ENCODE measurements at places on chromosomes 3 and 15.

DNA sequence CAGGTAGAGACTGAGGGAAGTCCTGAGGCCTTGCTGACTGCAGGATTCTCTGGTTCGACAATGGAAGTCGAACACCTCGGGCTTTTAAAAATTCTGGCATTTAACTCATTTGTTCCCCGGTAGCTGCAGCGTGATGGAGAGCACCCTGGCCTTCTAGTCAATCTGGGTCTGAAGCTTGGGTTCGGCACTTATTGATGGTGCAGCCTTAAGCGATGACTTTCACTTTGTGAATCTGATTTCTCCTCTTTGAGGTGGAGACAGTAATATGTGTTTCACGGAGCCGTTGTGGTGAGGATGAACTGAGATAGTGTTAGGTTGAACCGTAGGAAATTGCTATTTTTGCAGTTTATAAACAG is 621 bp upstream of the PARP6 start:
- no peak for DNase-seq

DNA sequence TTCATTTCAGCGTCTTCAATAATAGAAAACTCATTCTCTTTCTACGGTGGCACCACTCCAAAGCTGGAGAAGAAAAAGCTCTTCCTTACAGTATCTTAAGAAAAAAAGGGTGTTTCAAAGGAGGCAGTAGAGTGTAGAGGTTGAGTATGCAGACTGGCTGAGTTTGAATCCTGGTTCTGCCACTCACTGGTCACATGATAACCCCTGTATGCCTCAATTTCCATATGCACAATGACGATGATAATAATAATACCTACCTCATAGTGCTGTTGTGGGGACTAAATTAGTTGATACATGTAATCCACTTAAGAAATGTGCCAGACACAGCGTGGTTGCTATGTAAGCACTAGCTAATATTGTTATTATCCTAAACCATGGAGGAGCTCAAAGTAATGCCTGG is 4.5 kb downstream of the ANP32A start:
- no peak for DNase-seq

DNA sequence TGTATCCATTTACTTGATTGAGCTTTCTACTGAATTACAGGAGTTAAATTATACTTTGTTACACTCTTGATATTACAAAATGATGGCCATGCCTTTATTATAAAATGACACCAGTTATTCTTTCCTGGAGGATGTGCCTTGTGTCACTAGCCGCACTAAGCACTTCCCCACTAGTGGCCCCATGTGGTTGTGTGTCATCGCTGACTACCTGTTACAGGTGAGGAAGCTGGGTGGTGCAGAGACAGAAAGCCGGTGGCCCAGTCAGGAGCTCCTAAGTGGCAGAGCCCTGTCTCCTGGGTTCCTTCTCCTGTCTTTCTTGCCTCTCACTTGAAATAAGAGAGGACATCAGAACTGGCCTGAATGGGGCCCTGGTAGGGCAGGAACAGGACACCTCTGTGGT is 96.8 kb downstream of the IGF1R start:
- no peak for DNase-seq

DNA sequence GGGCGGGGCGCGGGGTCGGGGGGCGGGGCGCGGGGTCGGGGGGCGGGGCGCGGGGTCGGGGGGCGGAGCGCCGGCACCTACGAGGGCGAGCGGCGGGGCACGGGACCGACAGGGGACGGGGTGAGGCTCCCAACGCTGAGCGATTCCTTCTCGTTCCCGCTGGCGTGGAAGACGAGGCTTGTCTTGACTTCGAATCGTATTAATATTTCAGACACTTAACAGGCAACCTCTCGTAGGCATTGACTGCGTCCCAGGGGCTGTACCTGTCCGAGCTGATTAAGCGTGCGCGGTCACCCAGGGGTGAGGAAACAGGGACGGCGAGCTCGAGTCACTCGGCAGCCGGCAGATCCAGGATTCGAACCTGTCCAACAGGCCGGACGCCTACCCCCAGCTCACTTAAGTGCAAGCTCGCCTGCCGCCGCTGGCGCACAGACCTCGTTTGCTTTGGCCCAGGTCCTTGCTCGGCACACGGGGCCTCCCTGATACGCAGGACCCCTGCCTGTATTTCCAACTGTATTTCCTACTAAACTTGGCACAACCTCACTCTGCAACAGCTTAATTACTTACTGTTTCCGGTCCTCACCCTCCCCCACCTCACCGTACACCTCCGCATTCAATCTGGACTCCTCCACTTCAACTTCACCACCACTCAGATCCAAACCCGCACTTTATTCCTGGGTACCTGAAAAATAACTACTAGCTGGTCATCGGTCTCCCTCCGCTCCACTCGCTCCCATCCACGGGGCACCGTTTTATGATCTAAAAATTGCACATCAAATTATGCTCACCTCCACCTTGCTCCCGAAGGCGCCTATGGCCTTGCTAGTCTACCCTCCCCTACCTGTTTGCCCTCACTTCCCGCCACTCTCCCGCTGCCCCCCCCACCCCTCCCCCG is 722 bp upstream of the ZXDC start:
- DNase-seq = no peak

DNA sequence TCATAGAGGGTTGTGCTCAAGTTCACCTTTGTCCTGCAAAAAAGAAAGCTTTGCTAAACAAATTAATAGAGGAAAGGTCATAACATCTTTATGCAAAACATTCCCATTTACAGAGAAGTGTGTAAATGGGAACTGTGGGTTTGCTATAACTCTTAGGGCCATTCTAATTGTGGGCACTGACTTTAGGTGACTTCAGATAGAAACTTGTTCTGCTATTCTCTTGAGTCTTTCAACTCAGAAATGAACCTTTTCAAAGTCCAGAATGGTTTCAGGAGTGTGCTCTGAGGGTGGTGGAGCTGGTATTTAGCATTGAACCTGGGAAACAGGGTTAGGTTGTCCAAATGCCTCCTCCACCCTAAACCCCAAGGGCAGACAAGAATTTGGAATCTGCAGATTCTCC is 34.0 kb downstream of the SPTSSB start:
- no peak for DNase-seq

DNA sequence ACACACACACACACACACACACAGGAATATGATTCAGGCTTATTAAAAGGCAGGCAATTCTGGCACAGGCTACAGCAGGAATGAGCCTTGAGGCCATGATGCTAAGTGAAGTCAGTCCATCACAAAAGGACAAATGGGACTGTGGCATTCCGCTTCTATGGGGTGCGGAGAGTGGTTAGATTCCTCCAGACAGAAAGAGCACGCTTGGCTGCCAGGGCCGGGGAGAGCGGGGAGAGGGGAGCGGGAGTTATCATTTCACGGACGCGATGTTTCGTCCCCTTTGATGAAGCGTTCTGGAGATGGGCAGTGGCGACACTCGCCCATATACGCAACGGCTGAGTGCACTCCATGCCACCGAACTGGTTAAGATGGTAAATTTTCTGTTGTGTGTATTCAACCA is 58.5 kb upstream of the FAM174B start:
- no peak for DNase-seq

- DNase-seq = no peak
Observed at GRCh38 chr15:66046751-66047150, 177.5 kb downstream of the RAB11A start.

DNA sequence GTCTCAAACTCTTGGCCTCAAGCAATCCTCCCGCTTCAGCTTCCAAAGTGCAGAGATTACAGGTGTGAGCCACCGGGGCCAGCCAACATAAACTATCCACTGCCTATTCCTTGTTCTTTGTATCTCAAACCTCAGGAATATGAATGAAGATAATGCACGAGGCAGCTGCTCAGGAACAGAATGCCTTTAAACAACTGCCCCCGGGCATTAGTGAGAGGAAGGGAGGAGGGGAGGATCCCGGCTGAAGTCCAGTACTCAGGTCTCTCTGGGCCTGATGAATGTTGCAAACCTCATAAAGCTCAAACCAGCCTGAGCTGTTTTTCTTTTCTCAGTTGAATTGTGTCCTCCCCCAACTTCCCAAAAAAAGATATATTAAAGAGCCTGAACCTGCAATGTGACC is 26.9 kb upstream of the MTMR14 start:
- DNase-seq = no peak

DNA sequence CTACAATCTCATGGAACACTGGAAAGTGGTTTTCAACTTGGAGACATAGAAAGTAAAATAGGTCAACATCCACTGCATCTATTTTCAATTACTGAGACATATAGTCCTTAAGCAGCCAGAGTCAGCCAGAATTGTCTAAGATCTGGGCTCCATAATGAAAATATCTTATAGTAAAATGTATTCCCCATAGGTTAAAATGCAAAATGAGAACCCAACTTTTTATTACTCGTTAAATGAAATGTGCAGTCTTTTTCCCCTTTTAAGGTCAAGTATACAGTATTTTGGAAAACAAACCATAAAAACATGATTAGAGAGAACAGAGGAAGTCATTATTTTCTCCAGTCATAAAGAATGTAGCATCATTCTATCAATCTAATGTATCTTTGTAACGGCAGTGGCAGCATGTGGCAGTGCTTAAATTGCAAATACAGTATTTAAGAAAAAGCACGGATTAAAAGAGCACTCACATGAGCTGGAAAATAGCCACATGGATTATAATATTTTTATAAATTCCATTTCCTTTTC is 64.4 kb upstream of the CPB1 start:
- no peak for DNase-seq

DNA sequence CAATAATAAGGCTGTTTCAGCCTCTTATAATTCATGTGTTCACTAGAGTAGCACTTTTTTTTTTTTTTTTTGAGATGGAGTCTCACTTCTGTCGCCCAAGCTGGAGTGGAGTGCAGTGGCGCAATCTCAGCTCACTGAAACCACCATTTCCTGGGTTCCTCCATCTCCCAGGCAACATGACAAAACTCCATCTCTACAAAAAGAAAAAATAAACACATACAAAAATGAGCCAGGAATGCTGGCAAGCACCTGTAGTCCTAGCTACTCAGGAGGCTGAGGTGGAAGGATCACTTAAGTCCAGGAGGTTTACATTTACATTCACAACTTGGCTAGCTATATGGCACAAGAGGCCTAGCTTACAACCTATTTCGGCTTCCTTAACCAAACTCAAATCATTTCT is 6.8 kb downstream of the USP4 start:
- no peak for DNase-seq

DNA sequence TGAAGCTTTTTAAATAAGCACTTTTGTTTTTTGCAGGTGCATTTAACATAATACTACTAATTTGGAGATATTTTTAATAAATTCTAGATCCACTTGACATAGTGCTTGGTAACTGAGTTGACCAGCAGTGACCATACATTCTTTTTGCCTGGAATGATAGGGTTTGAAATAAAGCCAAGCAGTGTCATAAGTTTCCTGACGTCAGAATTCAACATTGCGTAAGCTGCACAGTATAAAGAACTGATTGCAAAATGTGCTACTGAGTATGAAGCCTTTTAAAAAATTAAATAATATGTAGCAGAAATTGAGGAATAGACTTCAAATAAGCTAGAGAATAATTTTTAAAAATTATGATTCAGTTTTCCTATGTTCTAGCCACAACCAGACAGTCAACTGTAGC is 454.6 kb upstream of the ARPP21 start:
- no peak for DNase-seq

DNA sequence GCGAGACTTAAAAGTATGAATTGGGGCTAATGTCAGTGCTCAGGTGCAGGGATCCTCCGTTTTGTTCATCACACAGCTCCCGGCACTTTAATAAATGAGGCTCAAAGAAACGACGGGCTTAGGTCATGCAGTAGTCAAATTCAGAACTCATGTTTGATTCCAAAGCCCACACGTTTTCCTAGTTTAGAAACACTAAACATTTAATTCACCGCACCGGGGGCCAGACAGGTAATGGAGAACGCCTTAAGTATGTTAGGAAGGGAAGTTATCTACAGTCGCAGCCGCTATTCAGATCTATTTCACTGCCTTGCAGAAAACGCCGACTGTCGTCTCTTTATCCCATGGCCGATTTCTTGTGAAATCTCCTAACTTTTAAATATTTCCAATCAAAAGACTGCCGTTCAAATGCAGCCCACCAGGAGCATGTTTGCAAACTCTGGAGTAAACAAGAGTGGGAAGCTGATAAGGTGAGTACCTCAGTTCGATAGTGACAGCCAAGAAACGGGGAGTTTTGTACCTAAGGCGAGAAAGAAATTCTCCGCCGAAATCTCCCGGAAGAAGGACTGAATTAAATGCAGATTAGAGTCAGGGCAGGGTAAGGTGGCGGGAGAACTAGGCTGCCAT is 569 bp downstream of the HIGD2B start:
- DNase-seq = no peak

GRCh38 chr3:162354356-162354755 is 857.7 kb downstream of the OTOL1 start:
- peak; percentile 80 for DNase-seq

All from BJ (cell line).